ENCODE measurements at places on chromosomes 13 and 19.
A peak's percentile ranks its signal among the peaks of the same experiment; 100 is the strongest.

GRCh38 chr13:111484141-111484925 lies 163.9 kb downstream of the TEX29 start:
- H3K36me3 ChIP-seq: no peaks in the 10 kb centered on the region
- no peak overlapping the region for H3K4me3 ChIP-seq
- no peak overlapping the region for H3K27ac ChIP-seq
- no peak for DNase-seq

DNA sequence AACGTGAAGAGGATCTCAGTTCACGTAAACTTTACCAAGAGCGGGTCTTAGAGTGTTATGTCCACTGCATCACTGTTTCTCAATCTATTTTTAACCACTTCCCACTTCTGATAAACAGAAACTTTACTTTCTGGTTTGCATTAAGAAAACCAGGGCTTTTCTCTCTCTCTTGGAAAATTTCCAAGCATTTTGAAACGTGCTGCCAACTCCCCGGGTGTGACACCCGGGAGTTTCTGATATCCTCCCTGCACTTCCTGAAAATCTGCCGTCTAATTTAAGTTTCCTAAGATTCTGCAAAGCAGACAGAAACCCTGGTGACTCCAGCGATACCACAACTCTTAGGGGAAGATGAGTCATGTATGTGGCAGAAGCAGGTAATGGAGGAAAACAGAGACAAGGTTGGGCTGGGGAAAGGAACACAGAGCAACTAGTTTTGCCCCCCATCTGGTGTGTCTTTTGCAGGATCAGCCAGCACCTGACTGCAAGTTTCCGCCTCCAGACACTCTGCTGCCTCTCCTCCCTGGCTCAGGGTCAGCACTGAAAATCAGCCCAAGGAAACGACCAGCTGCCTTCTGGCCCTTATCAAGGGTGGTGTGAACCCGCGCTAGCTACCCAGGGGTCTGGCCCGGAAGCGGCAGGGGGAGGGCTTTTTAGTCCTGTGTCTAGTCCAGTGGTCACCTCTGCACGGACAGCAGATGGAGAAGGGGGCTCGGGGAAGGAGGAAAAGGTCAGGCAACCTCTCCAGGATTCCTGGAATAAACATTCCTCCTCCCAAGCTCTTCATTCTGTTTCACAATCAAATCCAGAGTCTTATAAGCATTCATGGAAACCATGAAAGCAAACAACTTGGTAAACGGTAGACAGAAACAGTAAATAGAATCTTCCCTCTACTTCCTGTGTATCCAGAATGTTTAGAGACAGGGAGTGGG lies 11.3 kb upstream of the FFAR2 start:
- H3K27me3 ChIP-seq: peaks cover 14% of the 10 kb centered on the region
- peak overlapping the region; percentile 67 for H3K27ac ChIP-seq
- H3K4me3 ChIP-seq: no peak overlapping the region
- H3K36me3 ChIP-seq: no peaks in the 10 kb centered on the region
- DNase-seq: peak; percentile 49
- H3K4me1 ChIP-seq: peaks cover 13% of the 10 kb centered on the region

DNA sequence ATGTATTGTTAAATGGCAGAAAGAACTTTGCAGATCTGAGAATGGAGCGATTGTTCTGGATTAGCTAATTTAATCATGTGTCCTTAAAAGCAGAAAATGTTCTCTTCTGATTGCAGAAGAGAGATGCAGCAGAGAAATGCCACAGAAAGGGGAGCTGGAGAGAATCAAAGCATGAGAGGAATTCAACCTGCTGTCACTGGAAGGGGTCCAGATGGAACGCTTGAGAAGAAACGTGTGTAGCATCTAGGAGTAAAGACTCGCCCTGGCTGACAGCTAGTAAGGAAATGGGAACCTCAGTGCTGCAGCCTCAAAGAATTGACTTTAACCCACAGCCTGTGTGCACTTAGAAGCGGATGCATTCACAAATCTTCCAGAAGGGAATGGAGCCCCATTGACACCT lies 502.8 kb downstream of the KLF12 start:
- H3K27me3 ChIP-seq: peaks cover 2% of the 10 kb centered on the region
- no peak overlapping the region for H3K4me3 ChIP-seq
- no peaks in the 10 kb centered on the region for H3K36me3 ChIP-seq

- H3K27me3 ChIP-seq: no peaks in the 10 kb centered on the region
- H3K27ac ChIP-seq: no peak overlapping the region
- H3K36me3 ChIP-seq: no peaks in the 10 kb centered on the region
- no peak overlapping the region for H3K4me3 ChIP-seq
Measured at GRCh38 chr13:82713687-82714405, 1168.4 kb downstream of the SLITRK1 start.

GRCh38 chr19:31727536-31727935 lies 378.3 kb upstream of the TSHZ3 start:
- no peak overlapping the region for H3K27ac ChIP-seq
- no peaks in the 10 kb centered on the region for H3K36me3 ChIP-seq
- no peak for DNase-seq
- no peaks in the 10 kb centered on the region for H3K4me1 ChIP-seq
- H3K27me3 ChIP-seq: peaks cover under 1% of the 10 kb centered on the region

DNA sequence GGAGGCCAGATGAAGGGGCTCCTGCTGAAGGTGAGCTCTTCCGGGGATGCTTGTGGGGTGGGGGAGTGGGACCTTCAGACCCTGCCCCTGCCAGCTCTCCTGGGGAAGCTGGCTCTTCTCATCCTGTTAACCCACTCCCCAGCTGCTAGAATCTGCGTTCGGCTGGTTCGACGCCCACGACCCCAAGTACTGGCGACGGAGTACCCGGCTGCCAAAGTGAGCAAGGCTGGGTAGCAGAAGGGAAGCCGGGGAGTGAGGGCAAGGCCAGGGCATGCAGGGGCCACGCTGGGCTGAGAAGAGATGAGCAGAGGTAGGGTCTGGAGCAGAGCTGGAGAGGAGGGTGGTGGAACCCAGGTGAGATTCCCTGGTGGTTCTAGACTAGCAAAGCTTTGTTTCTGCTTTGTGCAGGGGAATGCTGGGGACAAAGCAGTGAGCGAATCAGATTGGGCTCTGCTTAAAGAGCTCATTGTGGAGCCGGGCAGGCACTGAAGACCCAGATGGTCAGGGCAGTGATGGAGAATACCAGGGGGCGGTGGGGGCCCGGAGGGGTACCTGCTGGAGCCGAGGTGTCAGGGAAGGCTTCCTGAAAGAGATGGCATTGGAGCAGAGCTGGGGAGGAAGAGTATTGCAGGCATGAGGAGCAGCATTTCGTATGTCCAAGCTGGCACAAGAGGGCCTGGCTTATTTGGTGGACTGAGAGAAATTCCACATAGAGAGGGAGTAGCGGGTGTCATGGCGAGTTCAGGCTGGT lies 10.3 kb downstream of the KMT2B start:
- H3K36me3 ChIP-seq: peaks cover 61% of the 10 kb centered on the region
- H3K4me1 ChIP-seq: no peaks in the 10 kb centered on the region
- H3K4me3 ChIP-seq: no peak overlapping the region
- no peak for DNase-seq
- no peaks in the 10 kb centered on the region for H3K27me3 ChIP-seq

GRCh38 chr19:48963371-48964204 lies 1.5 kb upstream of the FTL start:
- H3K27me3 ChIP-seq: no peaks in the 10 kb centered on the region
- H3K4me1 ChIP-seq: peaks cover 60% of the 10 kb centered on the region
- peak overlapping the region; percentile 86 for H3K4me3 ChIP-seq
- H3K27ac ChIP-seq: peak overlapping the region; percentile 90

DNA sequence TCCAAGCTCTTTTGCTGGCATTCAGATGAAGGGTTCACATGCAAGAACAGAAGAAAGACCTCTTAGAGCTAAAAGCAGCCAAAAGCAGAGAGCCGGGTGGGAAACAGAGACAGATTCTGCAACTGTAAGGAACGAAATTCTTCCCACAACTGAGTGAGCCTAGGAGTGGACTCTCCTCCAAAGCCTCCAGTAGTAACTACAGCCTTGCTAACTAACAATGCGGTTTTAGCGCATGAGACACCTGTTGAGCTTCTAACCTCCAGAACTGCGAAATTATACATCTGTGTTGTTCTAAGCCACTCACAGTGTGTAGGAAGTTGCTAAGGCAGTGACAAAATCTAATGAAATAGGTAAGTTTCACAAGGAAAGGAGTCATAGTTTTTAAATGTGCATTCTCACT lies 98.1 kb upstream of the SLITRK1 start:
- no peaks in the 10 kb centered on the region for H3K36me3 ChIP-seq
- DNase-seq: no peak
- H3K27ac ChIP-seq: no peak overlapping the region
- H3K4me3 ChIP-seq: no peak overlapping the region
- peaks cover 5% of the 10 kb centered on the region for H3K4me1 ChIP-seq
- H3K27me3 ChIP-seq: no peaks in the 10 kb centered on the region

DNA sequence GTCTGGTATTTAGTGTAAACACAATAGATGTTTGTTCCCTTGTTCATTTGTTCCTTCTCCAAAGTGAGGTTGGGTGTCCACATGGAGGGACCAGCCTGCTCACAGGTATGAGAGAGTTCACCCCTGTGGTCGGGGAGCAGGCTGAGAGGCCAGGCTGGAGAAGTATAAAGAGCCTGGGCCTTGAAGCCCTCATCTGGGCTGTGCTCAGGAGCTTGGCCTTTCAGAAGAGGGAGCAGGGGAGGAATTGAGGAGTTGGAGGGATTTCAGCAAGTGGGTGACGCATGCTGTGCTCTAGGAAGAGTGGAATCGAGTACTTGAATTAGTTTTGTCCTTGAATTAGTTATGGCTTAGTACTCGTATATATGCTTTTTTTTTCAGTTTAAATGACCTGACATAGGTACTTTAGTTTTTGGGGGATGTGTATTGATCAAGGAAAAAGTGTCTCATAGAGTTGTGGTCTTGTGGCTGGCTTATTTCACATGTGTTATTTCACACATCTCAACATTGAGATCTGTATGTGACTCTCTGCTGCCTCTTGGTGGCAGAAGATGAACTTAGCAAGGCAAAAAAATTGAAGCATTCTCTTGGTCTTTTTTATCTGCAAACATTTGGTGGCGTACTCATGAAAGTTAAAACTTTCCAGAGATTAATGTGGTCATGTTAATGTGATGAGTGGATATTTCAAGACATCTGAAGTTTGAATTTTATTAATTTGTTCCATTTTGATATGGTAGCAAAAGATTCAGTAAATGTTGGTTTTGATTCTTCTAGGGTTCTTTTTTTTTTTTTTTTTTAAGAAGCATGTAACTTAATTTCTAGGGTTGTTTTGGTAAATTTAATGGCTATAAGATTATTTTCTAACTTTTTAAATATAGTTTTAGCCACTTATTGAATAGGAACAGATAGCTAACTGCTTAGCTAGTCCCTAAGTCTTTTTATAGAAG lies 54.3 kb downstream of the SLAIN1 start:
- H3K27me3 ChIP-seq: no peaks in the 10 kb centered on the region
- peaks cover 18% of the 10 kb centered on the region for H3K4me1 ChIP-seq
- peak; percentile 60 for DNase-seq
- peak overlapping the region; percentile 28 for H3K27ac ChIP-seq
- no peak overlapping the region for H3K4me3 ChIP-seq

GRCh38 chr13:47672245-47673008 lies 328.6 kb downstream of the SUCLA2 start:
- H3K4me3 ChIP-seq: no peak overlapping the region
- DNase-seq: no peak
- H3K4me1 ChIP-seq: no peaks in the 10 kb centered on the region
- H3K27ac ChIP-seq: no peak overlapping the region

DNA sequence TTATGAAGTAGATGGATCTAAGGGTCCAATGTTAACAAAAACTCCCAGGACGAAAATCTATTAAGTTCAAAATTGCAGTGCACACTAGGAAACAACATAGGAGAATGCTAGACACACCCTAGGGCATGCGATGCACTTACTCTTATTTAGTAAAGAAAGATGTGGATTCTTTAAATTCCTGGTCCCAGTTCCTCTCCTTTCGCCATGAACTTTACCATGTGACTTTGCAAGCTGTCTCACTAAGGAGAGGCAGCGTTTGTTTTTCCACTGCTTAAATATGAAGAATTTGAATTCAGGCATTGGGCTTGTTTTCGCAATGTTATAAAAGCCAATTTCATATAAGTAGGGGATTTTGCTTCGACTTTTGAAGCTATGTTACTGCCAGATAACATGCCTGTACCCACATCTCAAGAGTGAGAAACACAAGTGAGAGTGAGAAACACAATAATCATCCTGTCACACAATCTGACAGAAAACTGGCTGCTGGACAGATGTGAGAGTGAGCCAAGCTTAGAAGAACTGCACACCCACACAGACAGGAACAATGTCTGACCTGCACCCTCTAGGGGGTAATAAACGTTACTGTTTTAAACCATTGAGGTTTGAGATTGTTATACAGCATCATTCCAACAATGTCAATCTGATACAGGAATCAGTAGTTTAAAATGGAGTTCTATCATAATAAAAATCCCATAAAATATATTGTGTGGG lies 1308.4 kb downstream of the SLITRK5 start:
- peaks cover 7% of the 10 kb centered on the region for H3K4me1 ChIP-seq
- no peak overlapping the region for H3K27ac ChIP-seq
- DNase-seq: peak; percentile 19
- H3K36me3 ChIP-seq: no peaks in the 10 kb centered on the region
- no peaks in the 10 kb centered on the region for H3K27me3 ChIP-seq

DNA sequence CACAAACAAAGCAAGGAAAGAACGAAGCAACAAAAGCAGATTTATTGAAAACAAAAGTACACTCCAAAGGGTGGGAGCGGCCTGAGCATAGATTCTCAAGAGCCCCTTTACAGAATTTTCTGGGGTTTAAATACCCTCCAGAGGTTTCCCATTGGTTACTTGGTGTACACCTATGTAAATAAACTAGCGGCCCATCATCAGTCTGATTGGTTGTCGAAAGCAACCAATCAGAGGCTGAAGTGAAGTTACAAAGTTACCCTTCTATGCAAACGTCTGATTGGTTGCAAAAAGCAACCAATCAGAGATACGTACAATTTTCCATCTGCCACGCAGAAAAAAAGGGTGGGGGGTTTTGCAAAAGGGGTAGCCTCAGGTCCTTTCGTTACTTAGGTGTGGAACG lies 96.3 kb upstream of the UBAC2 start:
- peaks cover 10% of the 10 kb centered on the region for H3K4me1 ChIP-seq
- H3K4me3 ChIP-seq: no peak overlapping the region
- no peaks in the 10 kb centered on the region for H3K27me3 ChIP-seq
- H3K36me3 ChIP-seq: no peaks in the 10 kb centered on the region
- no peak for DNase-seq
- no peak overlapping the region for H3K27ac ChIP-seq

DNA sequence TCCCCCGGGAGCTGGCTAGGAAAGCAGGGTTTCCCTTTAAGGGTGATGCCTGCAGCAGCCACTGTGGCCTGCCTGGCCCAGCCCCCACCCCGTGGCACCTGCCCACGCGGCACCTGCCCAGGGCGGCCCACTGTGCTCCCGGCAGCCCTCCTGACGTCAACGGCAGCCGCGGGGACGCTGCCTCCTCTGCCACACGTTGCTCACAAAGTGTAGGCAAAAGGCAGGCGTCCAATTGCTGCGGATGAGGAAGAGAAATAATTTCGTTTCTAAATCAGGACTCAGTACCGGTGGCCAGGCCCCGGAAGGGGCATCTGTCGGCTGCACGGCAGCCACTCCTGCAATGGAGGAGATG lies 122.3 kb downstream of the URI1 start:
- no peak overlapping the region for H3K4me3 ChIP-seq
- no peaks in the 10 kb centered on the region for H3K36me3 ChIP-seq
- no peak for DNase-seq
- no peaks in the 10 kb centered on the region for H3K27me3 ChIP-seq
- H3K4me1 ChIP-seq: no peaks in the 10 kb centered on the region

- H3K36me3 ChIP-seq: no peaks in the 10 kb centered on the region
- H3K4me1 ChIP-seq: peaks cover 52% of the 10 kb centered on the region
- DNase-seq: peak; percentile 37
- H3K27ac ChIP-seq: peak overlapping the region; percentile 72
Measured at GRCh38 chr13:45847554-45848224, 3.9 kb downstream of the SIAH3 start.
